ENCODE measurements at places on chromosomes 7 and 10.
A peak's percentile ranks its signal among the peaks of the same experiment; 100 is the strongest.

DNA sequence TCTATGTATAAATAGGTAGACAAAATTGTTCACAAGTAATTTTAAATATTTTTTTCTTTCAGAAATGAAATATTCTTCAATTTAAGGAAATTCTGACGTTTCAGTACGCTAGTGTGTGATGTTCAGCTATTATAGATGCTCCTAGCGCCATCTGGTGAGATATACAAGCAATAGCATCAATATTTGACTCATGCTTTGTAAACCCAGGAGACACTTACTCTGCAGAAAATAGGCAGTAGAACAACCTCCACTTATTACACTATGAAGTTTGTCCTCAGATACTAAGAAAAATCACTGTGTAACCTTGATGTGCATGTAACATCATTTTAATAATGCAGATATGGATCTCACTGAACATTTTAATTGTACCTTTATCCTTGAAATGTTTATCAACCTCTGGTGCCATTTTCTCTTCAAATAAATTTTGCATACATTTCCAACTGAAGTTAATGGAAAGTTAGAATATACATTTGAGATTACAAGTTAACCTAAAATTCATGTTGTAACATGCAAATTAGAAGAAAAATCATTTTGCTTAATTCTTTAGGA lies 151.5 kb upstream of the FAM3C start:
- peak; percentile 62 for DNase-seq

GRCh38 chr10:86281396-86281795 lies 85.2 kb downstream of the GRID1 start:
- DNase-seq = no peak

- no peak for DNase-seq
Measured at GRCh38 chr7:128708235-128708634, 30.9 kb upstream of the CALU start.

DNA sequence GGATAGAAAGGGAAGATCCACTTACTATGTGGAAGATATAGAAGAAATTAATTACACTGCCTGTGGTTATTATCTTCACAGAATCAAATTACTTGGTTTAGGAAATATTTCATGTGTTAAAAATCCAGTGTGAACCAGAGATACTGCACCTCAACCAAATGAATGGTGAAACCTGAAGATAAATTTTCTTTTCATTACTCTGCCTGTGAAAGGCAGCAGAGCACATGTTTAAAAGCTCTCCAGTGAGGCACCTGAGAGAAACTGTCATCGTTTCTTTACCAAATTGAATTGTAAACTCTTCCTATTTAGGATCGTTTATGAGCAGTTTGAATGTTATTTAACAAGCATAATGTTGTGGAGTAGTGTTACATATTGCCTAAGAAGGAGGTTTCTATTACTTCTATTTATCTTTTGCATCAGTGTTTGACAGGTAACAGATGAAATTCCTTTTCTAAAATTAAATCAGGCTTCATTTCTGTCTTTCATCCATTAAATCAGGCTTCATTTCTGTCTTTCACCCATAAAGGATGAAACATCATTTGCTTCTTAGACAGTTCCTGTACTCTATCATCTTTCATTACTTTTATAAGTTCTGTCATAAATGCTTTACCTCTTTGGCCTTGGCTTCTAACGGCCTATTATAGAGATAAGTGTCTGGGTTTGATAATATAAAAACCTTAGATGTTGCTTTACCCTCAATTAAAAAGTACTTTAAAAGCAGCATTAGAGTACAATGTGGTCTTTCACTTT lies 266.6 kb downstream of the NXPH1 start:
- DNase-seq = no peak

GRCh38 chr7:129435414-129435829 lies 1.2 kb downstream of the STRIP2 start:
- DNase-seq = no peak

- no peak for DNase-seq
Measured at GRCh38 chr7:36400606-36401005, 10.9 kb downstream of the ANLN start.

DNA sequence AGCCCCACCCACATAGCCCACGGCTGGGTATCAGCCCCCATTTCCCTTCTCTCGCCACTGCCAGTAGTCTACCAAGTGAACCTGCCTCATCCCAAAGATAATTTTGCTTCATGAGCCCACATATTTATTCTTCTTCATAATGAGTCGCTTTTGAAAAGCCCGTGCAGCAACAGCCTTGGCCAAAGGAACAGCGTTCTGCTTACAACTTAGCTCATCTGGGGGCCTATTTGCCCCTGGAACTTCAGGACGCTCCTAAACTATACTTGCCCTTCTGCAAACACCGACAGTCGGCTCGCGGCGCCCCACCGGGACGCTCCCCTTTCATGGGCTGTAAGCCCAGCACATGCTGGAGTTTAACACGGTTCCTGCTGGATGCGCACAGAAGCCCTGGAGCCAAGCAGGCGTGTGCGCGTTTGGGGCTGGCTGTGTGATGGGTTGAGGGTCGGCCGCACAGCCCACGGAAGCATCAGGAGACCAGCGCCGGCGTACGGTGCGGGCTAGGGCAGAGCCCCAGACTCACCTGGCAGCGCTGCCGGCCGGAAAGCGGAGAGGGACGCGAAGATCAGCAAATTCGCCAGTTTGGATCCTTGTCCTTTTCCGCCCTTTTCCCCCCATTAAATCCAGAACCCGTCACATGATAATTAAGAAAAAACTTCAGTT lies 370 bp downstream of the TMEM60 start:
- peak; percentile 93 for DNase-seq

DNA sequence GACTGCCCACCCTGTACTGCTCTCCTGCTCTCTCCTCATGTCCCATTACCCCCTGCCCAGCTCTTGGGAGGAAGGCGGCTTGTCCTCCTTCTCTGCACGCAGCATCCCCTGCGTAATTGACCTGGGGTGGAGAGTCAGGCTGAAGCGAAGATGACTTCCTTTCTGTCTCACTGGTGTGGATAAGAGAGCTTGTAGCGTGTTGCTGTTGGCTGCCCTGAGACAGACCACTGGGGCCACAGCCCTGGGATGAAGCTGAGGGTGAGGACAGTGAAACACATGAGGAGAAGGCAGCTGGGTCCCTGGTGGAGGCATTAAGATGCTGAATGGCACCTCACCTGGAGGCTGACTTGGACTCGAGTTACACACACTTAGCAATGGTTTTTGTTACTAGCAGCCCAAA lies 310.3 kb upstream of the ZNF32 start:
- no peak for DNase-seq

- no peak for DNase-seq
Measured at GRCh38 chr10:26780106-26780792, 80.5 kb downstream of the ABI1 start.

DNA sequence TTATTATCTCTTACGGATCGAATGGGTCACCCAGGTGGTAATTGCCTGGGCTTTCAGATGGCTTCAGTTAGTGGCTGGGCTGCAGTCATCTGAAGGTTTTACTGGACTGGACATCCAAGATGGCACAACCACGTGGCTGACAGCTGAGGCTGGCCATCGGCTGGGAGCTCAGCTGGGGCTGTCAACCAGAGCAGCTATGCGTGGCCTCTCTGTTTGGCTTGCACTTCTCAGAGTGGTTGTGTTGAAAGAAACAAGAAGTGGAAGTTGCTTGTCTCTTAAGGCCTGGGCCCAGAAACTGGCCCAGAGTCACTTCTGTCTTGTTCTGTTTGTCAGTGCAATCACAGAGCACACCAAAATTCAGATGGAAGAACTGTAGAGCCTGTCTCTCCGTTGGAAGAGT lies 5.7 kb upstream of the GDI2 start:
- DNase-seq = no peak

GRCh38 chr10:58518775-58519174 lies 6.1 kb downstream of the BICC1 start:
- DNase-seq = no peak

DNA sequence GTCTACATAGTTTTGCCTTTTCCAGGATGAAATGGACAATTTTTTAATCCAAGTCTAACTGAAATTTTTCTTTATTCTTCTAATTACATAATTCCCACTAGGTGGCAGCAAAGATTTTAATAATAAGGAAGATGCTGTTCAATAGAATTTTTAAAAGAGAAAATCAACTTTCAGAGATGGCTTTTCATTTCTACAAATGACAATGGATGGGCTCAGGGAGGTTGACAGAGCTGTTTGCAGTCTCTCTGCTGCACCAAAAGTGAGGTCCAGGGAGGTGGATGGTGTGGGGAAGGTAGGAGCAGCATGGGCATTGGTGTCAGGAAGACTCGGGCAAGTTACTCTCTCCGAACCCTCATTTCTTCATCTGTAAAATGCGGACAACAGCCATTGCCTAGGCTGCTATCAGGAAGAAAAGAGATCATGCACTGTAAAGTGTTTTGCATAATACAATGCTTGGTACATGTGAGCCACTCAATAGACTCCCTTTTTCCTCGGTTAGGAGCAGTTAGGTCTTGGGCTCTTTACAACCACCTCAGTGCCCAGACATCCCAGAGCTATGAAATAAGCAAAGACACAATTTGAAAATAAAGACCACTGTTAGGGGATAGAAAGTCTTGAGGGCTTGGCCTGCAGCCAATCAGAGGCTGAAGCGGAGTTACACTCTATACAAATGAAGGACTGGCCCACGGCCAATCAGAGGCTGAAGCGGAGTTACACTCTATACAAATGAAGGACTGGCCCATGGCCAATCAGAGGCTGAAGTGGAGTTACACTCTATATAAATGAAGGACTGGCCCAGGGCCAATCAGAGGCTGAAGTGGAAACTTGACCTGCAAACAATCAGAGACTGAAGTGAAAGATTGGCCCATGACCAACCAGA lies 107.1 kb downstream of the ABLIM1 start:
- DNase-seq = no peak

DNA sequence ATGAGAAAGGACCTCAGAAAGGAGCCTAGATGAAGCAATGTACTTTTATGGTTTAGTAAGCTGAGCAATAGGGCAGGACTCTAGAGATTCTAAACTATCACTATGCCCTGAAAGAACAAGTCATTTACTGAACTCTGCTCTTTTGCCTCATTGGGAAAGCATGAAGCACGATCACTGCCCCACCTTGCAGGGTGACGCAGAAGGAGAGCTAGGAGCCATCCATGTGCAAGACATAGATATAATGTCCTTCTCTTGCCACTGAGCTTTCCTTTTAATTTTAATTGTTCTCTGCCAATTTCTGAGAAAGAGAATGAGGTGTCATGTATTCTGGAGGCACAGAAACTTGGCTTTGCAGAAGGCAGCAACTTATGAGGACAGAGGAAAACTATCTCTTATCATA lies 108.3 kb downstream of the SORCS1 start:
- no peak for DNase-seq

DNA sequence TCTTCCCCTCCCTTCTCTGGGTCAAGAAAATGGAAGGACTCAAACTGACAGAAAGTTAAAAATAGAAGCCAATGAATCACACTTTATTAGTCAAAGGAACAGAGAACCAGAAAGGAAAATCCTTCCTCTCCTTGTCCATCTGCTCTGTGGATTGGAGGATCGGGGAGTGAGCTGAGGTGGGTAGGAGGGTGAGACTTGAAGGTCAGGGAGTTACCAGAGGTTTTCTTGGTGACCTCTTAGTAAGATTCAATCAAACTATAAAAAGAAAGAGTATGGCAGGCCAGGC lies 12.2 kb downstream of the TLX1 start:
- DNase-seq = no peak

DNA sequence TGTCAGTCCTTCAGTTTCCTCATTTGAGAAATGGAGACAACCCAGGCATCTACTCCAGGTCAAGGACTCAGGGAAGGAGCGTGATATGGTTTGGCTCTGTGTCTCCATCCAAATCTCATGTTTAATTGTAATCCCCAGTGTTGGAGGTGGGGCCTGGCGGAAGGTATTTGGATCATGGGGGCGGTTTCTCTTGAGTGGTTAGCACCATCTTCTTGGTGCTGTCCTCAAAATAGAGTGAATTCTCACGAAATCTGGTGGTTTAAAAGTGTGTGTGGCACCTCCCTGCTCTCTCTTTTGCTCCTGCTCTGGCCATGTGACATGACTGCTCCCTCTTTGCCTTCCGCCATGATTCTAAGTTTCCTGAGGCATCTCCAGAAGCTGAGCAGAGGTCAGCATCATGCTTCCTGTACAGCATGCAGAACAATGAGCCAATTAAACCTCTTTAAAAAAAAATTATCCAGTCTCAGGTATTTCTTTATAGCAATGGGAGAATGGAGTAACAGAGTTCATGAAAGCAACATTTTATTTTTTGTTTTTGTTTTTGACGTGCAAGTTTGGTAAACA lies 30.0 kb downstream of the ARHGAP22 start:
- DNase-seq = no peak

- DNase-seq = no peak
Measured at GRCh38 chr10:130763071-130763470, 548.5 kb downstream of the TCERG1L start.

DNA sequence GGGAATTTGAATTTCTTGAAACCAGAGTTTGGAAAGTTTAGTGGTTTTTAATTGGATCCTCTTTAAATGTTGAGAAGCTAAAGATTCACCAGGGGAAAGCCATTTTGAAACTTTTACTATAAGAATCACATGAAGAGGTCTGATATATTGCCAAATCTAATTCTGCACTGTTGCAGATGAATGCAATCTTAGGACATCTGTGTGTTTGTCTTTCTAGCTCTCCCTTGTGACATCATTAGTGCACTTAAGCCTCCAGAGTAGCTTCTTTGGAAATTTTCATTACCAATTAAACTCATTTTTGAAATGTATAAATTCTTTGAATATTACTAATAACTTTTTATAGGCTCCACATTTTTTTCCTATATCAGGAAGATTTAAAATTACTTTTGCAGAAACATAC lies 160.2 kb downstream of the BICC1 start:
- DNase-seq = no peak
